T-helper 1 cell (primary cell): ENCODE measurements at places on chromosomes 4 and X.

DNA sequence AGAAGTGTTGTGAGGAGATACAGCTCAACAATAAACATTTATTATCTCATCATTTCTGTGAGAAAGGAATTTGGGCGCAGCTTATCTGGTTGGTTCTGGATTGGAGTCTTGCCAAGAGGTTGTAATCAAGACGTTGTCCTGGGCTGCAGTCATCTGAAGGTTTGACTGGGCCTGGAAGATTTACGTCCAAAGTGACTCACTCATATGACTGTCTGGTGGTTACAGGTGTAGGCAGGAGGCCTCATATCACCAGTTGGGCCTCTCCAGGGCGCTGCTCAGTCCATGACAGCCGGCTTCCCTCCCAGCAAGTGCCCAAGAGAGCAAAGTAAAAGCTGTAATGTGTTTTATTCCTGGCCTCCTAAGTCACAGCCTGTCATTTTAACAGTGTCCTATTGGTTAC lies 106.3 kb downstream of the USP46 start:
- DNase-seq = no peak

- no peak for DNase-seq
These were observed 122.7 kb upstream of the PSAPL1 start for GRCh38 chr4:7557456-7557855.

DNA sequence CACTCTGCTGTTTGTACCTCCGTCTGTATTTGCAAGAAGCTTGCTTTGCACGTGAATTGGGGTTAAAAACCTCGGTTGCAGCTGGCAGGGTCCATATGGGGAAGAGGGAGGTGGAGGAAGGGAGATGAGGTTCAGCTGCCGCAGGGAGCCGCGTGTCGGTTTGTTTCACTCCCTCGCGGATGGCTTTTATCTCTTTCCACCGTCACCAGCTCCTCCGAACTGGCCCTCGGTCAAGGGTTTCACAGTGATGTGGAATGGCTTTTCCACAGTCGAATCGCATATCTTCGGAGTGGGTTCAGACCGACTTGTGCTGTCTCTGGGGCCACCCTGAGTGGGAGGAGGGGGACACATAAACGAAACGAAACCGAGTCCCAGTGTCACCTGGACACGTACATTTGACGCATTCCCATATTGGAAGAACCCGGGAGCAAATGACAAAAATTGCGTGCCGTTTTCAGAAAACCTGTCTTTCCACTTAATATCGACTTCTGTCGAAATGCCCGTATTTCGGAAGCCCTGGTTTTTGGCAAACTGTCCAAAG lies 929 bp downstream of the ZBTB33 start:
- no peak for DNase-seq

DNA sequence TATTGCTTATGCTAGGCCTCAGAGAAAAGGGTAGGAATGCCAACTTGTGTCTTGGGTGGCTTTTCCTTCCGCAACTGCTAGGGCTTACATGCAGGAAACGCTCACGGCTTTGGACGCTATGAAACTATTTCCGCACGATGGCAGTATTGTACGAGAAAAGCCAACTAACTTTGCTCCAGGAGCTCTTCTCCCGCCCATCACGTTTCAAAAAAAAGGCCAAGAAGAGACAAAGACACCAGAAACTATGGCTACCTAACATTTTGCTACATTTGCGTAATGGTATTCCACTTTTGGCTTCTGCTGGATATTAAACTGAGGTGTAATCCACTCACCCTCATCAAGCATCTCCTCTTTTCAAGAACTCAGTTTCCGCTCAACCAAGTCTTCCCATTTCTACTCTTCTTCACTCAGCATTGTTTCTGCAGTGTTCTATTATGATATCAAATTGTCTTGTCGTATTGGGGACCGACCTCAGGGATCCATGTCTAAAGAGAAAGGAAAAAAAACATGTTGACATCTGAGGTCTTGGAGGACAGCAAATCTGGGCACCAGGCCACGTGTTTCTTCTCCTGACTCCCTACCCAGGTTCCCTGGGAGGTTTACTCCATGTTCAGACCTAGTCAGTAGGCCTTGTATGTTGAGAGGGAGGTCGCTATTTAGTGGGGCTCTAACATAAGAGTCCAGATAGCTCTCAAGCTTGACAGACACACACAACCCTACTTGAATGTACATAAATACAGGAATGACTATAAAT lies 239.4 kb upstream of the STK26 start:
- no peak for DNase-seq

GRCh38 chrX:11064276-11064675 lies 46.9 kb upstream of the HCCS start:
- DNase-seq = no peak

DNA sequence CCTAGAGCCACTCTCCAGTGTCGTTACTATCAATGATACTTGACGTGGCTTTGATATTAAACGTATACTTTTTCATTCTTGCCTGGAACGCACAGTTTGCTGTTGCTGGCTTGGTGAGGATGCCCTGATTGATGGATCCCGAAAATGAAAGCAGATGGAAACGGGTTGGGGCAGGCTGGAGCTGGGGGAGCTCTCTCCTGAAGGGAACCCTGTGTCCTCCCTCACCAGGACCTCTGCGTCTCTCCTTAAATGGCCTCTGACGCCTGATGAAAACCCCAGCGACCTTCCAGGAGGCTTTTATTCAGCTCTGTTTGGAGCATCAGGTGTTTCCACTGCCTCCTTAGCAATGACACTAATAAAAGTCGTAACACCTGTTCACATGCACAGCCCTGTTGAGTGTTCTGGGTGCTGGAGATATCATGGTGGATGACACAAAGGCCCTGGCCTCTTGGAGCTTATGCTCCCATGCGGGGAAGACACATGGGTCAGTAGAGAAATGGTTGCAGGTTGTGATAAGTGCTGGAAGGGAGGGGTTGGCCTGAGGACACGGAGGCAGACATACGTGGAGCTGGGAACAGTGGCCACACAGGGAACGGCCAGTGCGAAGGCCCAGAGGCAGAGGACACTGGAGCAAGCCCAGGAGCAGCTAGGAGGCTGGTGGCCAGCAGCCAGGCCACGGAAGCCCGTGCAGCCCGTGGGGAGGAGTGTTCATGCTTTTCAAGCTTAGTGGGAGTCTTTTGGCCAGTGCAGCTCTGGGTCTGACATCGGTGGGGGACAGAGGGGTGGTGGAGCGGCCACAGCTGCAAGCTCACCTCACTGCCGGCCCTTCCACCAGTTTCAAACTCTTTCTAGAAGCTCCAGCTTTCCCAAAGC lies 7.5 kb downstream of the MSANTD1 start:
- no peak for DNase-seq
